ENCODE measurements at places on chromosomes 6 and 20.

- DNase-seq = no peak
Observed at GRCh38 chr20:9392892-9393857, 121.2 kb upstream of the LAMP5 start.

- no peak for DNase-seq
Observed at GRCh38 chr6:44226368-44227147, 3.2 kb downstream of the SLC29A1 start.

DNA sequence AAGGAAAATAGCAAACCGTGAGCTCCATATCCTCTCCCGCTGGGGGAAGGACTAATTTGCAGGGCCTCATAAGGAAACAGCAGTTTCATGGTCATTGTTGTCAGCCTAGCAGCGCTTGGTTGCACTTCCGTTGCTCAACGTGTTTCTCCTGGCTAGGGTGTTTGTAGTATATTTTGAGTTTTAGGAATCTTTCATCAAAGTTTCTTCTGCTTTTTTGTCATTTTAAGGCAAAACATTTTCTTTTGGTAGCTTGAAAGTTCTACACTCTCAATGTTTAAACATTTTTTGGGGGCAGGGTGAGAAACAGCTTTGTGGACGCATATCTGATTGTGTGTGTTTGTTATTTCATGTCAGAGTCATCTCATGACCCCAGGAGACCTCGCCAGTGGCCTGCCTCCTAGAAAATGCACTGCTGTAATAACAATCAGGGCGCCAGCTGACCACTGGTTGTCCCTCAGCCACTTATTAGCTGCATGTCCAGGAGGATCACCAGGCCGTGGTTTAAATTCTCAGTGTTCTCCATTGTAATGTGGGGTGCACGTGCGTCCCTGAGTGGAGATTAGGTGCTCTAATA, 20.6 kb downstream of the JARID2 start:
- DNase-seq = no peak

- DNase-seq = peak; percentile 69
Observed at GRCh38 chr6:134240665-134241431, 77.1 kb downstream of the SGK1 start.

DNA sequence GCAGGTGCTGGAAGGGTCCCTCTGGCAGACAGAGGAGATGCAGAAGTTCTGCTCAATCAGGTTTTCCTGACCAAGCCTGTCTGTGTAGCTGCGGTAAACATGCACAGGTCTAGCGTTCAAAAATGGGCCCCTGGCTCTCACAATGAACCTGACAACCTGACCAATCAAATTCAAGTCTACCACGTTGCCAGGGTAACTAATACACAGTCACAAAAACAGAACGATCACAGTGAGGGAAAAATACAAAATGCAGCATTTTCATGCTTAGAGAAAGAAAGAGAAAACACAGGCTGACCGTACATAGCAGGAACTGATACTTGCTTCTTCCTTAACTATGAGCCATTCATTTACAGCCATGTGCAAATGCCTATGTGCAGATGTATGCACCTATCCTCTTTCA, 353.1 kb upstream of the TSHZ2 start:
- no peak for DNase-seq
